ENCODE measurements at places on chromosomes 1 and 21. TPM values are rescaled to one million over a fixed set of nuclear protein-coding genes. Genes with fewer than 3 reads are reported as not detected.

GRCh38 chr1:184941735-184942134 lies 32.6 kb downstream of the NIBAN1 start:
- no peak for ATAC-seq

Gene TAF12
- total RNA-seq, result 16.5 TPM

- ATAC-seq, result no peak
Measured at GRCh38 chr1:40971966-40972365, 7.5 kb upstream of the CTPS1 start.

Gene LAMC1
- 26.9 TPM for total RNA-seq

Gene RIPK4
- total RNA-seq, result 51.1 TPM

GRCh38 chr1:165144757-165145397 lies 211.6 kb downstream of the LMX1A start:
- peak; percentile 80 for ATAC-seq

Gene KPRP
- 3.6 TPM for total RNA-seq

Gene HYI
- total RNA-seq, result 8.6 TPM

DNA sequence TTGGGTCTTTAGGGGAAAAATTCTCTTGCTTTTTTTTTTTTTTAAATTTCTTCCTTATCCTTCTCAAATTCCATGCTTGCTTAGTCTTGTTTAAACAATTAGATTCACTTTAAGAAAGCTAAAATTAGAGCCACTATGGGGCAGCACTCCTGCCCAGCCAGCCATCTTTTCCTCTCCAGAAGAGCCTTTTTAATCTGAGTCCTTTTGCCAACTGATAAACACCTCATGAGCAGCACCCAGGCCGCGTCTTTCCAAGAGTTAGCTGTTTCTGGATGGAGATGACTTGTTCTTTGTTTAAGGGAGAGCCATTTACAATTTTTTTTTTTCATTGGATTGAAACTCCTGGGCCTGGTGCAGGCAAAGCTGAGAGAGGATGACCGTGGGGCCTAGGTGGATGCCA lies 53.3 kb upstream of the TSPAN2 start:
- no peak for ATAC-seq

DNA sequence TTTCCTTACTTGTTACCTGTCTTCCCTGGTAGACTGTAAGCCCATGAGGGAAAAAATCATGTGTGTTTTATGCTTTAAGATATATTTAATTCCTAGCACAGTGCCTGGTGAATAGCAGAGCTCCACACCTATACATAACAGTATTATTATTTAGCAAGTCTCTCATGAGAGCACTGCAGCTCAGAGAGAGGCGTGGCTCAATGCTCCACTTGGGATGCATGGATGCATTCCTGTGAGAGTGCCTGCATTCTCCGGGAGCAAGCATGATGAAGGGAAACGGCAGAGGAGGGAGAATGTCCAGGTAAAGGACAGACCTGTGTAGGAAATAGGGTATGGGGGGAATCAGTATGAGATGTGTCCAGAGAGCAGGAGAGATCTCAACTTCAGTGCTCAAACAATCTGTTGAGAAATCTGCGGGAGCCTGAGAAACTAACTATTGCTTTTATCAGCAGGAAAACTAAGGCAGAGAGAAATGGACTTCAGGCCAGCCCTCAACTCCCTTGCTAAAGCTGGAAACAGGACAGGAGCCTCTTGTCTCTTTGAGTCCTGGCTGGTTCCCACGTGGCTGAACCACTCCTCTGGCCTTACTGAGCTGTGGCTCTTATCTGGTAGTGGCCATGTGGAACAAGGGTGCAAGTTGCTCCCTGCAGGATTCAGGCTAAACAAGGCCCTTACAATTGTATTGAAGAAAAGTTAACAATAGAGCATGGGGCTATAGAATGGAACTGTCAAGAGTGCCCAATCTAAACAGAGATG lies 113.1 kb downstream of the KCNN3 start:
- ATAC-seq, result no peak

Gene CACNA1S
- total RNA-seq, result not detected

DNA sequence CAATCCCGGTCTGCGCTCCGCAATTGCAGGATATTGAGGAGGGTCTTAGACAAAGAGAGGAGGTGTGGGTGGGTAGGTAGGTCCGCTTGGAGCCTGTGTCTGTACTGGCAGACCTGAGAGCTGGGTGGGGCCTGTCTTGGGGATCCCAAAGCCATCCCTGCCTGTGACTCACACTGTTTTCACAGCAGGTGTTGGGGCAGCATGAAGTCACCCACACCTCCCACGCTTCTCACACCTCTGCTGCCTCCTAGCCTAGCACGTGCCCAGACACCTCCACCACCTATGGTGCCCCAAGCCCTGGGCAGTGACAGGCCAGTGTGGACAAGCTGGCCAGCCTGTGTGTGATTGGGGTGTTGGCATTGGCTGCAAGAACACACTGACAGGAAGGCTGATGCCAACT lies 65.7 kb upstream of the ECE1 start:
- peak; percentile 95 for ATAC-seq

Gene DTL
- total RNA-seq, result 6.7 TPM

- no peak for ATAC-seq
Measured at GRCh38 chr1:107297681-107298080, 156.8 kb downstream of the NTNG1 start.

Gene DENND2D
- total RNA-seq, result 47.5 TPM

DNA sequence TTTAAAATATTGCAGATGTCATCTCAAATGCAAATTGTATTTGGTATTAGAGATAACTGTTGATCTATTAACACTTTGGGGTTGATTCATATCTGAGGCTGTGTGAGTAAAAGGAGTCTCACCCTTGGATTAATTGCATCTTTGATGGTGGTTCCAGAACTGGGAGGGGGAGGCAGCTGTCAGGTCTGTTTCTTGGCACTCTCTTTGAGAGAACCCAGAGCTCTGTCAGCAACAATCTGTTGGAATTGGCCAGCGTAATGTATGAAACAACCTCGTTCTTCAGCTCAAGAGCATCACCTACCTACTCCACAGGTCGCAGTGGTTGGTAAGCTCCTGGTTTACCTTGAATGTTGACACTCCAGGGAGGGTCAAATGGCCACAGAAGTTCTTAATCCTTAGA lies 424.1 kb downstream of the CAMTA1 start:
- ATAC-seq, result no peak

DNA sequence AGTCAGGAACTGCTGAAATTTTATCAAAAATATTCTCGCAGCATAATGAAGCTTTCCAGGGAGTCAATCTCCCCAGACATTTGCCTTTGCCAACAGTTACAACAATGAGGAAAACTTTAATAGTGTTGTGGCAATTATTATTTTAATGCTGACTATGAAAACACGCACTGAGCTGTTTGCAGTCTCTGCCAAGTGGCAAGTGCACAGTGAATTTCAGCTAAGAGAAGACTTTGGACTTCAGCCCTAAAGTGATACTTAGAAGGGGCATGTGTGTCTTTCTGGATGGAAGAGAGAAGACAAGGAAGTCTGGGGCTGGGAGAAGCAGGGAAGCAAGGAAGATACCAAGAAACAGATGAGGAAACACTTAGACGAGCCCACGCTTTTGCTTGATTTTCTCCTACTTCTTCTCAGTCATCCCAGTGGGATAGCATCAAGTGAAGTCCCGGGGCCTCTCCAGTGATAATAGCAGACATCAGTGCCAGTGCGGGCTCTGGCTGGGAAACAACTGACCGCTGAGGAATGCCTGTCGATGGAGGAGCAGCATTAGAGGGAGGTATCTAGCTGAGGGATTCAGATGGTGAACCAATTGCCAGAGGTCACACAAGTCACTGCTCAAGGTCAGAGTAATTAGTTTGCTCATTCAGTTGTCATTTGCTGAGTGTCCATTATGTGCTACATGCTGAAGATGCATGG lies 196.3 kb downstream of the TTLL7 start:
- no peak for ATAC-seq

DNA sequence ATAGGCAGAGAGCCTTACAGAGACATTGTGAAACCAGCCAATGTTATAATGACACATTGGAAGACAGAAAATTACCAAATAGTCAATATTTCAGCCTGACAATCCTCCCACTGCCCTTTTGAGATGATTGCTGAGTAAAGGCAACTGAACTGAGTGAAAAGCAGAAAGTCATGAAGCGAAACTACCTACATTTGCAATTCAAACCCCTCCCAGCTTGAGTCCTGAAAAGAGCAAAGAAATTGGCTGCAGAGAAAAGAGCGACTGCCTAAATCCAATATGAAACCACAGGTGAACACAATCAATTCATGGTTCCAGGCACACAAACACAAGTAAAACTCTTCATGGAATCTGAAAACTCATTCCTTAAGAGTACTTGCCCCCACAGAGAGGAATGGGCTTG lies 143.4 kb upstream of the CHRM3 start:
- no peak for ATAC-seq

DNA sequence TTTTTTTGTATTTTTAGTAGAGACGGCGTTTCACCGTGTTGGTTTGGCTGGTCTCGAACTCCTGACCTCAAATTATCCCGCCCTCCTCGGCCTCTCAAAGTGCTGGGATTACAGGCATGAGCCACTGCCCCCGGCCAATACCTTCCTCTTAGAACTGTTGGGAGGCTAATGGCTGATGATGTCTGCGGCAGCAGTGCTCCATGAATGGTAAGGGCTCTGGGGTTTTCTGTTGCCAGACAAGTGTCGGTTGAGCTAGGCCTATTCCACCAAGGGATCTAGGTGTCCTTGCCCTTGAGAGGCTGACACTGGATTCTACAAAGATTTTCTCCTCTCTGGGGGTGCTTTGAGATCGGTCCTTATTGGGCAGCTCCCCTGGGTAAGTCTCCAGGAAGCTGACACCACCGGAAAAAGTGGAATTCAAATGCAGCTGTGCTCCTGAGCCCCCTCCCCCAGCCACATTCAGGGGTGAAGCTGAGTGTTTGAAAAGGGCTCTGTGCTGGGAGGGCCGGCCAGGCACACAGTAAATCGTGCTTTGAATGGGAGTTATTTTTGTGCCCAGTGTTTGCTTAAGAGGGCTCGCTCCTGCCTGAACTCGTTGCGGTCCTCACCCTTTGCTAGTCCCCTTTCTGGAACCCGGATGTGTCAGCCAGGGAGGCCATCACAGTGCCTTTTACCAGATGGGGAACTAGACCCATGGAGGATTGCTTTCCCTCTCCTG lies 5.2 kb downstream of the SOX13 start:
- peak; percentile 50 for ATAC-seq

DNA sequence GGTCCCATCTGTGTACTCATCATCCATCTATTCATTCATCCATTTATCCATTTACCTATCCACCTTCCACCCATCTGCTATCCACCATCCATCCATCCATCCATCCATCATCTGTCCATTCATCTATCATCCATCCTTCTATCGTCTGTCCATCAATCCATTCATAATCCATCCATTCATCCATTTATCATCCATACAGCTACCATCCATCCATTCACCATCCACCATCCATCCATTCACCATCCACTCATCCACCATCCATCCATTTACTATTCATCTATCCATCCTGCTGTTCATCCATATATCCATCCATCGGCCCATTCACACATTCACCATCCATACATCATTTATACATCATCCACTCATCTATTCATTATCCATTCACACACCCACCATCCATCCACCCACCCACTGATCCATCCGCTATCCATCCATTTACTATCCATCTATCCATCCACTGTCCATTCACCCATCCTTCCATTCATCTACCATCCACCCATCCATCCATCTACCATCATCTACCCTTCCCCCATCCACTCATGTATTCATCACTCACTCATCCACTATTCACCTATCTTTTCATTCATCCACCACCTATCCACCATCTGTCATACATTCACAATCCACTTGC lies 96.4 kb downstream of the TRIM11 start:
- ATAC-seq, result no peak

DNA sequence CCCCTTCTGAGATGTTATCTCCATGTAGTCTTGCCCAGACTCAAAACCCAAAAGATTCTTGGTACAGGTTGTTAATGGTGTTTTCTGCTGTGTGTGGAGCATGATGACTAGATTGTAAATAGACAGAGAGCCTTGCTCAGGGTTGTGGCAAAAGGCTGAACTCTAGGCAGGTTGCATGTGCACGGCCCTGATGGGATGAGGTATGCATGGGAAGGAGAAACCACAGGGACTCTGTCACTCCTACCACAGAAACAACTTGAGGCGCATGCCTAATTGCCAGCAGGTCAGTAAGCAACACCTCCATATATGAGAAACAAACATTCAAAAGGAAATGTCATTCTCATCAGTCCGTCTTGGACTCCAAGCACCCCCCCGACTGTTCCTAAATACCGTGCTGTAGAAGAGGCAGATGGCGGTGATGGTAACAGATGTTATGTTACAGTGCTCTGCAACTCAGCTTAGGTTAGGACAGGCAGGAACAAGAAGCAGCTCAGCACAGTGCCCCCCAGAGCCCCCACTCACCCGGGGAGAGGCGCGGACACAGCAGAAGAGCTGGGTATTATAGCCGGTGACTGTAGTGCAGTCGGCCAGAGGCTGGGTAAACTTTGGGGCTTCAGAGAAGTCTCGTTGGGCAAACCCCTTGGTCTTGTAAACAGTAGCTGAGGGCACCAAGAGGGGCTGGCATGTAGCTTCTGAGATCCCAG lies 10.9 kb downstream of the MYBPHL start:
- ATAC-seq, result no peak

DNA sequence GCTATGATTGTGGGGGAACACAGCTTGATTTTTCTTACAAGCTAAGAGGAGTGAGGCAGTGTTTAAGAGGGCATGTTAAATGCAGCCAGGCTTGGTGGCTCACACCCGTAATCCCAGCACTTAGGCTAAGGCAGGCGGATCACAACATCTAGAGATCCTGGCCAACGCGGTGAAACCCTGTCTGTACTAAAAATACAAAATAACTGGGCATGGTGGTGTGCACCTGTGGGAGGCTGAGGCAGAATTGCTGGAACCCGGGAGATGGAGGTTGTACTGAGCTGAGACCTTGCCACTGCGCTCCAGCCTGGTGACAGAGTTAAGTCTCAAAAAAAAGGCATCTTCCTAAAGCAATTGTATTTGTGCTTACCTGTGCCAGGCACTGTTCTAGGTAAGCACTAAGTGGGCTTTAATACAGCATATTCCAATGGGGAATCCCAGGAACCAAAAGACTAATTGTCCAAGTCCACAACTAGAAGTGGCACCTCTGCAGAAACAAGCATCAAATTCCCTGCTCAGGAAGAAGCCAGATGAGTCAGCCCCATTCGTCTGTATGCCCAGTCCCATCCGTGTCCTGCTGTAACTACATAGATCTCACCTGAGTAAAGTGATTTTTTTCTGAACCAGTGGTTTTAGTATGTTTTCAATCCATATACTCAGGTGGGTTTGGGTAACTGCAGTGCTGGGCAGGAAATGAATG lies 4.6 kb downstream of the RCC1 start:
- no peak for ATAC-seq

Gene TMPRSS15
- total RNA-seq, result not detected

Gene ZNF648
- total RNA-seq, result 0.08 TPM

DNA sequence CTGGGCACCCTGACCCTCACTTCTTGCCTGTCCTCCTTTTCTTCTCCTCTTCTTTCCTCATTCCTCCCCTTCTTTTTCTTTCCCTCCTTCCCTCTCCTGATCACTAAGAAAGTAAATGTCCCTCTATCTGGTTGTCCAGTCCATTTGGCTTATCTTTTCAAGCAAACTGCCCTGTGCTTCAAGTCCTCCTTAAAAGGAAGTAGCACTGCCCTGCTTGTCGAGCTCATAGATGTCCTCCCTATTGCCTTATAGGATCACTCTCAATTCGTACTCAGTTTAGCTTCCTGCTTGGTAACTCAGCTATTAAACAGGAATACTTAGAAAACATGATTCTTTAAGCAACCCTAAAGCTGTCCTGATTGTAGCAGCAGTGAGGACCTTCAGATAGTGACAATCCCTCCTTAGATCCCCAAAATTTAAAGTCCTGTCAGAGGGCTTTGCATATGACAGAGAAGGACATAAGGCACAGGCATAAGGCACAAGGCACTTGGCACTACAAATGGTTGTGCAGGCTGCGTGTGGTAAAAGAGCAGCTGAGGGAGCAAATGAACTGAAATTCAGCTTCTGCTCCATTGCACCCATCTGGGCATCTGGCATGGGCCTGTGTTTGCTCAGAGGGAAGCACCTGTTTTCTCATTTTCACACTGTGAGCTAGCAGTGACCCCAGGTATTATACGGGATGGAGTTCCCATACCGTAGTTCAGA lies 26.1 kb upstream of the SLAMF6 start:
- no peak for ATAC-seq

Data from esophagus mucosa (tissue), 1 donor.